Bronchial epithelial cell (primary cell): ENCODE measurements at places on chromosomes 16 and 17. TPM values are rescaled to one million over a fixed set of nuclear protein-coding genes. Genes with fewer than 3 reads are reported as not detected.

DNA sequence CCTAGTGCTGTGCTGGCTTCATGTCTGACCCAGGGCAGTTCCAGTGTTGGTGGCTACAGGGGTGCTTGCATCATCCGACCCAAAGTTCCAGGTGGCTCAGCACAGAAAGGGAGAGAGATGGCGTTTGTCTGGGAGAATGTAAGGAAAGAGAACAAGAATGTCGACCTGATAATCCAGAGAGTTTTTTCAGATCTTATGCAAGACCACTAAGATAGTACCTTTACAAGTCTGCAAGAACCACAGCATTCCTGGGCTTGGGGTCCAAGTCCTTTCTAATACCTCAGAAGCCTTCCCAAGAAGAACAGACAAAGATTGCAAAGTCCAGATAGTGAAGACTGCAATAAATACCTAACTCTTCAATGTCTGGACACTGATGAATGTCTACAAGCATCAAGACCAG, 363.0 kb upstream of the TOM1L1 start:
- no peak for DNase-seq

GRCh38 chr17:79952901-79953300, 82.8 kb downstream of the TBC1D16 start:
- no peak for DNase-seq

GRCh38 chr17:42563950-42564349, 2.0 kb downstream of the COASY start:
- DNase-seq, result no peak

GRCh38 chr16:65781855-65782254, 584.6 kb upstream of the CDH5 start:
- no peak for DNase-seq

- DNase-seq, result no peak
Observed at GRCh38 chr17:19461681-19462080, 50.6 kb downstream of the RNF112 start.

GRCh38 chr17:12727076-12727760, 61.5 kb downstream of the MYOCD start:
- no peak for DNase-seq

DNA sequence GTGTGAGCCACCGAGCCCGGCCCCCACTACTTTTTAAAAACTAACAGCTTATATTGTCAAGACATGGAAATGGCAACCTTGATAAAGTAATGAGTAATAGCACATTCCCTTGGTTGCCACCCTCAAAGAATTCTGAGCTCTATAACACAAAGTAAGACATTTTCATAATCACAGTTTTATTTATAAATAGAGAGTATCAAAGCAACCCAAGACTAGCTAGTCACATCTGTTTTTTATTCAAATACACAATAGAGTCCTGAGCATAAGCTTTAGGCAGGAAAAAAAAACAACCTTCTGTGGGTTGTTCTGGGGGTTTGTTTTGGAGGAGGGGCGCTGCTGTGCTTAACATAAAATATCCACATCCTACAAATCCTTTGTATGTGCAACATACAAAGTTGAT, 68.7 kb downstream of the CEP95 start:
- no peak for DNase-seq

- no peak for DNase-seq
Observed at GRCh38 chr16:6861815-6862477, 470.7 kb upstream of the RBFOX1 start.

GRCh38 chr17:28335959-28336871, 654 bp downstream of the TNFAIP1 start:
- DNase-seq, result peak; percentile 97

GRCh38 chr17:28093999-28094716, 51.7 kb downstream of the NLK start:
- DNase-seq, result no peak

DNA sequence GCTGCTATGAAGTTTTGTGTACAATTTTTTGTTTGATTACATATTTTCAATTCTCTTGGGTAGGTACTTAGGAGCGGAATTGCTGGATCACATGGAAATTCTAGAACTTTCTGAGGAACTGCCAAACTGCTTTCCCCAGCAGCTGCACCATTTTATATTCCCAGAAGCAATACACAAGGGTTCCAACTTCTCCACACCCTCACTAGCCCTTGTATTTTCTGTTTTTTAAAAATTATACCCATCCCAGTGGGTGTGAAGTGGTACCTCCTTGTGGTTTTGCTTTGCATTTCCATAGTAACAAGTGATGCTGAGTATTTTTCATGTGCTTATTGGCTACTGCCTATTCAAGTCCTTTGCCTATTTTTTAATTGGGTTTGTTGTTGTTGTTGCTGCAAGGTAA, 20.9 kb downstream of the NACA2 start:
- DNase-seq, result peak; percentile 50

- no peak for DNase-seq
Observed at GRCh38 chr17:82019690-82020571, 2.7 kb downstream of the CENPX start.

GRCh38 chr17:72588961-72589360, 468.1 kb downstream of the SOX9 start:
- DNase-seq, result peak; percentile 98

GRCh38 chr16:28985211-28986041, 574 bp downstream of the LAT start:
- DNase-seq, result no peak

DNA sequence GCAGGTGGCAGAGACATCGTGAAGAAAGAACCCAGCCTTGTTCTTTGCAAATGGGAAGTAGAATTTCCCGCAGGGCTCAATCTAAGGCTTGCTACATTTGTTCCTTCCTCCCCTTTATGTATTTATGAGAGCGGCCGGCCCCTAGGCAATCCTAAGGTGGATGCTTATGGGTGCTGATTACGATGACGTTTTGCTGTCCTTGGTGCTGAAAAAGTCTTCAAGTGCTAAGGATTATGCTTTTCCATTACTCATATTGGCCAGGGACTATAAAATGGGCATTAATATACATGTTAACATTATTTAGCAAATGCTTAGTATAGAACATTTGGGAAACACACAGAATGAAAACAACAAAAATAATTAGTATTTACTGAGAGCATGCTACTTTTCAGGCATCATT, 313.3 kb upstream of the XYLT1 start:
- no peak for DNase-seq

Gene ZNF385C
- under 0.01 and 0.26 TPM in 2 replicates for total RNA-seq

Gene TEKT1
- not detected in 2 replicates for total RNA-seq

Gene NPIPB9
- total RNA-seq, result 0.77 and 1.6 TPM in 2 replicates

Gene C16orf87
- 5.3 and 7.6 TPM in 2 replicates for total RNA-seq

Gene CTCF
- 21.1 and 26.5 TPM in 2 replicates for total RNA-seq

Gene LRRC36
- total RNA-seq, result not detected in 2 replicates

Gene KRT33A
- total RNA-seq, result 0.13 TPM in 1 of 2 replicates, not detected in the other

Gene CDYL2
- total RNA-seq, result 1.1 and 1.4 TPM in 2 replicates

Gene CEP295NL
- total RNA-seq, result 0.13 and 0.26 TPM in 2 replicates
